ENCODE measurements at places on chromosomes 1 and 21. TPM values are rescaled to one million over a fixed set of nuclear protein-coding genes. Genes with fewer than 3 reads are reported as not detected.

Gene OR2AK2
- total RNA-seq, result not detected

Gene CYP4Z1
- 0.30 TPM for total RNA-seq

Gene OR6N1
- not detected for total RNA-seq

Gene RALGPS2
- 13.7 TPM for total RNA-seq

Gene C1orf21
- 45.6 TPM for total RNA-seq

Gene OR2L8
- not detected for total RNA-seq

Gene CCDC24
- 1.0 TPM for total RNA-seq

Gene HLX
- 4.0 TPM for total RNA-seq

Gene PRDM15
- total RNA-seq, result 3.7 TPM

Gene JTB
- total RNA-seq, result 80.7 TPM

Gene RGS13
- not detected for total RNA-seq

Gene BCAR3
- 15.2 TPM for total RNA-seq

Gene CA14
- 22.8 TPM for total RNA-seq

Gene GPR37L1
- total RNA-seq, result 0.07 TPM

Gene CD48
- 2.4 TPM for total RNA-seq

Gene LAX1
- 0.37 TPM for total RNA-seq

Gene TMEM167B
- 31.5 TPM for total RNA-seq

Gene LAMC1
- total RNA-seq, result 98.7 TPM

Gene ACTN2
- 2,394 TPM for total RNA-seq

Gene CD1B
- total RNA-seq, result not detected

Gene OR2W3
- total RNA-seq, result not detected

Gene ITLN2
- not detected for total RNA-seq

Gene PPIAL4G
- total RNA-seq, result not detected

Gene AZIN2
- 3.3 TPM for total RNA-seq

Gene KCNQ4
- total RNA-seq, result 1.9 TPM

Gene FAM110D
- 4.5 TPM for total RNA-seq

Gene KRTAP13-2
- not detected for total RNA-seq

Gene TEKT2
- total RNA-seq, result not detected

Gene OR2G6
- not detected for total RNA-seq

Gene WDR64
- not detected for total RNA-seq

Gene CAMK1G
- not detected for total RNA-seq

Gene MAGI3
- total RNA-seq, result 5.8 TPM

Gene C1orf87
- total RNA-seq, result not detected

Gene LCE1D
- not detected for total RNA-seq

Gene TMEM82
- total RNA-seq, result not detected

Gene SYT2
- not detected for total RNA-seq

Gene KPRP
- not detected for total RNA-seq

Gene CFAP107
- total RNA-seq, result not detected

Gene MTARC2
- total RNA-seq, result 24.9 TPM

Gene CELA2A
- not detected for total RNA-seq

Gene CRNN
- total RNA-seq, result not detected

Gene KCNH1
- not detected for total RNA-seq

Gene PODN
- total RNA-seq, result 19.4 TPM

Gene TPTE
- total RNA-seq, result not detected

Gene PHLDA3
- total RNA-seq, result 20.4 TPM

Gene TEDDM1
- not detected for total RNA-seq

Gene OXCT2
- 0.77 TPM for total RNA-seq

Gene CD101
- total RNA-seq, result 0.45 TPM

Gene FAM163A
- 0.27 TPM for total RNA-seq

Gene S100A8
- total RNA-seq, result 40.7 TPM

Gene MYBPHL
- total RNA-seq, result 0.35 TPM

Gene LRRN2
- total RNA-seq, result 2.3 TPM
